Lung (tissue), 17 donors: ENCODE measurements at places on chromosomes 12 and 14. TPM values are rescaled to one million over a fixed set of nuclear protein-coding genes. Genes with fewer than 3 reads are reported as not detected.

Gene TAS2R9
- not detected for total RNA-seq

Gene CCDC38
- not detected for total RNA-seq

Gene CCDC91
- 27.2 TPM for total RNA-seq

Gene NANOG
- 0.49 TPM for total RNA-seq

Gene TBX5
- 39.7 TPM for total RNA-seq

Gene GALNT4
- 9.6 TPM for total RNA-seq

Gene PHC1
- 63.5 TPM for total RNA-seq

Gene SCFD1
- total RNA-seq: 232 TPM

Gene LRTM2
- not detected for total RNA-seq

Gene KERA
- not detected for total RNA-seq

Gene LRRIQ1
- 19.4 TPM for total RNA-seq

Gene NFKBIA
- 312 TPM for total RNA-seq

Gene COQ5
- 28.4 TPM for total RNA-seq

Gene GUCY2C
- not detected for total RNA-seq

Gene SERPINA10
- not detected for total RNA-seq

Gene ANAPC5
- 95.5 TPM for total RNA-seq

Gene PGF
- 8.7 TPM for total RNA-seq

Gene CKAP4
- total RNA-seq: 48.3 TPM

Gene KRT74
- not detected for total RNA-seq

Gene KRT8
- 150 TPM for total RNA-seq

Gene DNAH10
- total RNA-seq: 21.7 TPM
